NCI-H146 (cell line): ENCODE measurements at places on chromosomes 6 and 20.

GRCh38 chr6:110731898-110732297 lies 83.4 kb downstream of the CDK19 start:
- DNase-seq, result no peak

- peak; percentile 53 for DNase-seq
Observed at GRCh38 chr6:44216677-44217331, at the start of gene MYMX. TSS of gene MYMX (plus strand) at chr6:44216926. CDS start at chr6:44217472, 546 bp downstream.

- DNase-seq, result no peak
Observed at GRCh38 chr20:17960927-17961586, 7.5 kb downstream of the SNX5 start.

GRCh38 chr6:359261-360035 lies 32.1 kb upstream of the IRF4 start:
- DNase-seq, result no peak

GRCh38 chr20:1945134-1945618 lies 48.7 kb downstream of the PDYN start:
- no peak for DNase-seq

DNA sequence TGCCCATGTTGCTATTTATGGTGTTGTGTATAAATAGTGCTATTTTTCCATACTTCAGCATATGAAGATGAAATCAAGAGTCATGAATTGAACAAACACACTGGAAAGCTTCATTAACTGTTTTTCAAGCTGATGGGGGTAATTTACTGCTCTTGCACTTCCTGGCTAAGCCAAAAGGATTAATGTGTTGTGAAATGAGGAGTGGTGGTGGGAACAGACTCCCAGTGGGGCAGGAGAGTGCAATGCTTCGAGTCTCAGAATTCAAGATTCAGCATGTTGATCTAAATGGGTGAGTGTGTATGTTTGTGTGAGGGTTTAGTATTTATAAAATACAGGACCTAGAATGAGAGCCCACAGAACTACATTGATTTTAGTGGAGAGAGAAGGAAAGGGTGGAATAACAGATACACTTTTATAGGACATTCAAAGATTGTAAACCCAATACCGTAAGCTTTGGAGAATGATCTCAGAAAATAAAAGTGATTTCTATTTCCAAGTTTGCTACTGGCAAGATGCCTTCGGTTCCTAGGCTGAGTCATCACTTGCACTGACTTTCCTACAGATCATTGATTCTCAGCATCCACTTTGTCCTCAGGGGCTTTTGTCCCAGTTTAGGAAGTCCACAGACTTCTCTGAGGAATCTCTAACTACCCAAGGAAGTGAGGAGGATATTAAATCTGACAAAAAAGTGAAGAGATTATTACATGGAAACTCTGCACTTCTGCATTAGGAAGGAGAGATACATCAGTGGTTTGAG lies 303.6 kb downstream of the TRDN start:
- DNase-seq, result no peak

GRCh38 chr6:170464080-170464479 lies 89.0 kb downstream of the PSMB1 start:
- DNase-seq, result no peak

GRCh38 chr20:62426699-62427131 lies 624 bp downstream of the RBBP8NL start:
- no peak for DNase-seq

DNA sequence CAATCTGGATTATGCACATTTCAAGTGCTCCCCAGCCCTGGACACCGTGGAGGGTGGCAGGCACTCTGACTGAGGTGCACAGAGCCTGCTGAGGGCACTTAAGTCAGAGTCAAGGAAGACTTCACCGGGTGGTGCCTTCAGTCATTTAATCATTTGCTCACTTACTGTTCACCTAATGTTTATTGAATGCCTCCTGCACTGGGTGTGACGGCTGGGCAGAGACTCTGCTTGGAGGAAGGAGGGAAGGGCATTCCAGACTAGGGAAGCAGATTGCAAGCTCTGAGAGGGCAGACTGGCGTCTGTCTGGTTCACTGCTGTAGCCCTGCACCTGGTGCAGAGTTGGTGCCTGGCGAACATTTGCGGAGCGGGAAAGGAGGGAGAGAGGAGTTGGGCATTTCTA lies 54.2 kb upstream of the FAM83D start:
- DNase-seq, result no peak

DNA sequence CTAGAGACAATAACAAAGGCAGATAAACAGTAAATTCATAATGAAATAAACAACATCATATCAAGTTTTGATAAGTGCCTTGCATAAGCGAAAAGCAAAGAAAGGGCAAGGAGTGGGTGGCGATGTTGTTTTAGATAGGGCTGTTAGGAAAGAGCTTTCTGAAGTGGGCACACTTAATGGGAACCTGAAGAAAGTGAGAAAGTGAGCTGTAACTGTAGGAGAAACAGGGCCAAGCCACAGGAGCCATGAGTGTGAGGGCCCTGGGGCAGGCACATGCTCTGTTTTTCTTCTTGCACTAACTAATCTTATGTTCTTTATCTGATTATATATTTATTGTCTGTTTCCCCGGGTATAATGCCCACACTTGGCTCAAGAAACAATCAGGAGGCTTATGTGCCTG lies 193.4 kb upstream of the SUPT3H start:
- DNase-seq, result no peak

DNA sequence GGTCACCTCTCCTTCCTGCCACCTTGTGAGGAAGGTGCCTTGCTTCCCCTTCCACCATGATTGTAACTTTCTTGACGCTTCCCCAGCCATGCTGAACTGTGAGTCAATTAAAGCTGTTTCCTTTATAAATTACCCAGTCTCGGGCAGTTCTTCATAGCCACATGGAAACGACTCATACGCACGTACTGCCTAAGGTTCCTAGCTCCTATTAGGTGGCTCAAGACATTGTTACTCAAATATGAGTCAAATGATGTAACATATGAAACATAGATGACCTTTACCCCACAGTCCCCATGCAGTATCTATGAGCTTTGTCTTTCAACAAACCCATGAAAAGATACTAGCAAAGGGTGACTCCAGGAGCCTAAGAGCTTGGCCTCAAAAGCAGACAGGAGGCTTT lies 98.3 kb downstream of the SIM1 start:
- no peak for DNase-seq

DNA sequence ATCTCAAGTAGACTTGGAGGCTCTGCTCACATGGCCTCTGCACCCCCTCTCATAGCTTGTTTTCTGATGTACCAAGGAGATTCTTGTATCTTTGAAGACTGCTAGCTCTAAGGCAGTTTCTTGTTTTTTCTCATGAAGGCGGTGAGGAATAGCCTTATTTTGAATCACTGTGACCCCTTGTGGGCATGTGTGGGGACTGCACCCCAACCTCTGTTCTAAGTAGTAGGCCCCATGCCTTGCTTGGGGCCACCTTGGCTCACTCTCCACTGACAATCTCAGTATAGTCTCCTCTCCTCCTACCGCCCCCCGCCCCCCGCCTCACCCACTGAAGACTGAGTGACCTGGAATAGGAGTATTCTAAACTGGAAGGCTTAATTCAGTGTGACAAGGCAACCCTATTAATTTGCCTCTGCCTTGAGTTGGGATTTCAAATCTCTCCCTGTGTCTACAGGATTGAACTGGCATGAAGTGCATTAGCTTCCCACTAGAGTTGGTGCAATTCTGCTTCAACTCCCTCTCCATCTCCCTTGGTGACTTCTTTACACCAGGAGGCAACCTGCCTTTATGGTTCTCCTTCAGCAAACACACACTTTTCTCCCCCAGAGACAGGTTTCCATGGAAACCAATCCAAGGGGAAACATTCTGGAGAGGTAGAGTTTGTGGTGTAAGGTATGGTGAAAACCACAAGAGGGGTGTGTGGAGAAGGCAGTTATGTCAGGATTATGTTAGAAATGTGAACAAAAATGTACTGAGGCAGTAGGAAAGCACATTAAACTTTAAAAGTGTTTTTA lies 75.4 kb upstream of the ECI2 start:
- DNase-seq, result peak; percentile 26

DNA sequence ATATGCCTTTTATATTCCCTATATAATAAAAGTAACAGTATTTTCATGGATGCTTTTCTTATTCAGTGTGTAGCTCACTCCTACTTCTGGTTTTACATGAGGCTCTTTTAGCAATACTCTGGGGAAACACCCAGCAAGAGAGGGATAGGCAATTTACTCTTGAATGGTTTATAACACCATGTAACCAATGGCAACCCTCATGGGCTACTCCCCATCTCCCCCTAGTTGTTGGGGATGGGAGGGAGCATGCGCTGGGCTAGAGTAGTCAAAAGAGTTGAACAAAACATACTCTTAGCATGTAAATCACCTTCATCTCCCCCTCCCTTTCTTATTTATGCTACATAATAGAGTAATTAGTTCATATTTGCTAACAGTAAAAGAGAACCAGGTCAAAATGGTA lies 140.1 kb upstream of the LRFN2 start:
- DNase-seq, result no peak

- no peak for DNase-seq
Observed at GRCh38 chr20:4234128-4234527, 218.8 kb upstream of the RNF24 start.

GRCh38 chr20:41408986-41409385 lies 42.4 kb upstream of the EMILIN3 start:
- DNase-seq, result no peak

GRCh38 chr6:163195721-163196691 lies 218.5 kb upstream of the QKI start:
- no peak for DNase-seq

- no peak for DNase-seq
Observed at GRCh38 chr20:11296221-11296620, 621.5 kb upstream of the BTBD3 start.

GRCh38 chr20:20237093-20237959 lies 130.6 kb upstream of the INSM1 start:
- DNase-seq, result peak; percentile 87

- peak; percentile 61 for DNase-seq
Observed at GRCh38 chr6:136822046-136822375, 381 bp upstream of the PEX7 start.
